ENCODE measurements at places on chromosomes 5 and 9.
A peak's percentile ranks its signal among the peaks of the same experiment; 100 is the strongest.

DNA sequence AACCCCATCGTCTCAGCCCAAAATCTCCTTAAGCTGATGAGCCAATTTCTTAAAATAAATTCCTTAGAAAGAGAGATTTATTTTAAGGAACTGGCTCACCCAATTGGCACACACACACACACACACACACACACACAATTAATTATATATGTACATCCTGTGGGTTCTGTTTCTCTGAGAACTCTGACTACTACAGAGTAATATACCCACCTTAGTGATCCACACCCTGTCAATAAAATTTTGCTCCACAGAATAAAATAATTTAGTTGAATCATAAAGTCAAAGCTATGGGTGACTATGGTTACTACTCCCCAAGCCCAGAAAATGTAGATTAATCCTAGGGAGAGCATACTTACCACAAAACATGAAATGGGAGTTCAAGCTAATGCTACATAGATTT is 131.0 kb downstream of the DMAC1 start:
- DNase-seq, result no peak

DNA sequence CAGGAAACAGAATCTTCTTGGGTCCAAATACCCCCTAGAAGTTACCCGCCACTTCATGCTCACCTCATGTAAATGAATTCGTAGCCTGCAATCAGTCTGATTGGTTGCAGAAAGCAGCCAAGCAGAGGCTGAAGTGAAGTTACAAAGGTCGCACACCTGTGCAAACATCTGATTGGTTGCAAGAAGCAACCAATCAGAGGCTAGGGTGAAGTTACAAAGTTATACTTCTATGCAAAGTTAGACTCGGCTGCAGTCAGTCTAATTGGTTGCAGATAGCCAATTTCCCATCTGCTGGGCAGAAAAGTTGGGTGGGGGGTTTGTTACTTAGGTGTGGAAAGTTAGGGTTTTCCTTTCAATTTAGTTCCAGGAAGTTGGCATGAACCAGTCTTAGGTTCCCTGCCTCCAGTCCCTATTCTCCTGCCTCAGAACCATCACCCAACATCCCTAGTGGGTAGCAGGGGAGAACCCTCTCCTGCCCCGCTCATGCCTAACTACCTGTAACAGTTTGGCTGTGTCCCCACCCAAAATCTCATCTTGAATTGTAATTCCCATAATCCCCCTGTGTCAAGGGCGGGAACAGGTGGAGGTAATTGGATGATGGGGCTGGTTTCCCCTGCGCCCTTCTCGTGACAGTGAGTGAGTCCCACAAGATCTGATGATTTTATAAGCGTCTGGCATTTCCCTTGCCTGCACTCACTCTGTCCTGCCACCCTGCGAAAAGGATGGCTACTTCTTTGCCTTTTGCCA is 1.2 kb upstream of the RUSC2 start:
- no peak for DNase-seq

GRCh38 chr5:74316064-74316603 is 324.4 kb downstream of the ENC1 start:
- no peak for DNase-seq

DNA sequence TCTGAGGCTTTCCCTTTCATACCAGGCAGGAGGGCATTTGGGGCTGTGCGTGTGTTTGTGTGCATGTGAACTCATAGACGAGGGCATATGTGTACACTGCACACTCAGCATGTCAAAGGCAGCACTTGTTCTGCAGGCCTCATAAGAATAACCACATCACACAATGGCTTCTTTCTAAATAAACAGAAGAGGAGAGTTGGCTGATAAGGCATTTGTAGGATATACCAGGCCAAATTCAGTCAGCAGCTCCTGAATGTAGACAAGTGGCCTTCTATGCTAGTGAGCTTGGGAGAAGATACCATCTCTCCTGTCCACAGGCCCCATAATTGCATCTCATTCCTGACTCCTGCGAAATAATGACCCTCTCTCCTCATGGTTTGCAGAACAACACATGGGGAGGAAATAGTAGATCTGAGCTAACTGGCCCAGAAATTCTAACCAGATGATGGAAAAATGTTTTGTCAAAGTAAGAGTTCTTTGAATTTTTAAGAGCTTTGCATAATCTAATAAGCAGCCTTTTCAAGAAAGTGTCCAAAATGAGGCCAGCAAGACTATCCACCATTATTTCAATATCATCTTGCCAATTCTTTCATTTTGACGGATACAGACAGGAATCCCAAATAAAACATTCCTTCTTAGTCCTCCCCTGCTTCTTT is 60.5 kb upstream of the GAS1 start:
- DNase-seq, result no peak

GRCh38 chr5:120600639-120601038 is 136.5 kb downstream of the PRR16 start:
- no peak for DNase-seq

GRCh38 chr9:5950261-5950660 is 59.6 kb downstream of the MLANA start:
- no peak for DNase-seq

GRCh38 chr5:115530426-115530825 is 14.1 kb downstream of the FEM1C start:
- DNase-seq, result no peak

- DNase-seq, result no peak
Measured at GRCh38 chr5:134545070-134545868, 19.8 kb downstream of the JADE2 start.

GRCh38 chr5:4144411-4145007 is 548.9 kb downstream of the IRX1 start:
- DNase-seq, result no peak

DNA sequence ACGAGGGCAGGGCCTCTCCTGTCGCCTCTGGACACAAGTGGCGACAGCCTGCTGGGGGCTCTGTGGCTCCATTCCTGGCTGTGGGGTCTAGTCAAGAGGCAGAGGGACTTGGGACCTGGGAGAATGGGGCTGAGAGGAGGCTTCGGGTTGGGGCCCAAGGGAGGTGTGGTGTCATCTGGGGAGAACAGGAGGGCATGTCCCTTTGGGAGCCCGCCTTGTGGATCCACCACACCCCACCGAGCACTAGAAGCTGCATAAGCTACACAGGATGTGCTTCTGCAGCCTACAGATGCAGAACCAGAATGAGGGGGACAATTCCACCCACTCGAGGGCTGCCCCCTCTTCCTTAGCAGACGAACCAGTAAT is 3.9 kb upstream of the MAN1B1 start:
- DNase-seq, result no peak

- no peak for DNase-seq
Measured at GRCh38 chr5:96569332-96569731, 92.8 kb upstream of the CAST start.

DNA sequence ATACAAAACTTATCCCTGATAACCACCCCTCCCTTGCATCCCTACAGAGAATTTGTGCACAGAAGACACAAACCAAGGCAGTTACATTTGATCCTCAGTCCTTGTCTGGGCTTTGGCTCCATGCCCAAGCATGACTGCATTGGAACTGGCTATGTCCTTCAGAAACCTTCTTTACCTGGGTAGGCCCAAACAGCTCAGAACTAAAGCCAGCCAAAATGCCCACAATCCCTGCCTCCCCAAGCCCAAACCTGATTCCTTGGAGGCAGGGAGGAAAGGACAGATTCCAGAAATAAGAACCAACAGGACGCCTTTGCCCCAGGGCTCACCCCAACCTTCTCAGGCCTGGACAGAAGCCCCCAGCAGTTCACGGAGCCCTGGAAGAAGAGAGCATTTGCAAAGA is 8.2 kb downstream of the IL17B start:
- DNase-seq, result no peak

- no peak for DNase-seq
Measured at GRCh38 chr9:120913647-120914264, 12.8 kb downstream of the TRAF1 start.

GRCh38 chr5:94397508-94397907 is 220.9 kb downstream of the KIAA0825 start:
- no peak for DNase-seq

DNA sequence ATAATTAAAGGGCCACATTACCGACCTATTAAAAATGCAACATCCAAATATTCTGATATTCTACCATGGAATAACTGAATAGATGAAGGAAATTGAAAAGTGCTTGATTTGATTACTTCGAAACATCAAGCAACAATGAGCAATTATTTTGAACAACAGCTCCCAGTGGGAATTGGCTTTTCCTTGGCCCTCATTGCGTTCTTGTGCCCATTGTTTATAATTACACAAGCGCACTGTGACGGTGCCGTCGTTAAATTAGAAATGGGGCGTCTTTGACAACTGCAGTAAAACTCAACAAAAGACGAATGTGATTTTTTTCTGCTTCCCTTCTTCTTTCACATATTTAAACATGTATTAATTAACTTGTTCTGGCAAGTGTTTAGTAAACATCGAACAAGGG is 61.6 kb downstream of the CDH6 start:
- DNase-seq, result no peak

- peak; percentile 76 for DNase-seq
Measured at GRCh38 chr9:131277910-131278701, 1.8 kb upstream of the FAM78A start.

DNA sequence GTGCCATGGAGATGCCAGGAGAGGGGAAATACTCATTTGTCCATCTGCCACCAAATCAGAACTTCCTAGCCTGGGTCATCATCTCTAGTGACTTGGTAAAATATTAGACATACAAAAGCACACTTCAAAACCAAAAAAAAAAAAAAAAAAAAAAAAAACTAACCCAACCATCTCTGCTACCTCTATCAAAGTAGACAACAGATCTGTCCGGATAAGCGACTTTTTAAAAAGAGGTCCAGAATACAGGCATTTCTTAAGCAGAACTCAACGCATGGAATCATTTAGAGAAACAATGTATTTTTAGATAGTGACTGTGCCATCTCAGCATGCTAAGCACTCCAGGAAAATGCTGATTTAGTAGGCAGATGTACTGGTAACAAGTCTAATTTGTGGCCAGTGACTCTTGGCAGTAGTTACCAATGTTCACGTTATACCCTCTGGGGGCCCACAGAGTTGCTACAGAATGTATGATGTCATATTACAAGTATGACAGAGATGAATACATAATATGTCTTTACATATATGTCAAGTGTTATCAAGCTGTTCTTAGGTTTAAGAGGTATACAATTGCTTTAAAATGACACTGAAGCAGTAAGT is 107.8 kb downstream of the SMIM23 start:
- DNase-seq, result no peak

- no peak for DNase-seq
Measured at GRCh38 chr5:88675168-88675707, 207.7 kb downstream of the MEF2C start.

- no peak for DNase-seq
Measured at GRCh38 chr5:150500328-150500841, 7.5 kb upstream of the NDST1 start.

Measured in CD4-positive, alpha-beta T cell treated with Interleukin-15 for 4 hours (primary cell).